Activated naive CD4-positive, alpha-beta T cell (primary cell): ENCODE measurements at places on chromosomes 4 and X.
A peak's percentile ranks its signal among the peaks of the same experiment; 100 is the strongest.

- DNase-seq = no peak
Observed at GRCh38 chr4:830601-831482, 4.9 kb upstream of the CPLX1 start.

- no peak for DNase-seq
Observed at GRCh38 chr4:78846258-78846657, 70.1 kb downstream of the BMP2K start.

- no peak for DNase-seq
Observed at GRCh38 chr4:111433441-111433840, 711.8 kb upstream of the FAM241A start.

GRCh38 chr4:72557021-72557420 is 12.0 kb downstream of the ADAMTS3 start:
- no peak for DNase-seq

DNA sequence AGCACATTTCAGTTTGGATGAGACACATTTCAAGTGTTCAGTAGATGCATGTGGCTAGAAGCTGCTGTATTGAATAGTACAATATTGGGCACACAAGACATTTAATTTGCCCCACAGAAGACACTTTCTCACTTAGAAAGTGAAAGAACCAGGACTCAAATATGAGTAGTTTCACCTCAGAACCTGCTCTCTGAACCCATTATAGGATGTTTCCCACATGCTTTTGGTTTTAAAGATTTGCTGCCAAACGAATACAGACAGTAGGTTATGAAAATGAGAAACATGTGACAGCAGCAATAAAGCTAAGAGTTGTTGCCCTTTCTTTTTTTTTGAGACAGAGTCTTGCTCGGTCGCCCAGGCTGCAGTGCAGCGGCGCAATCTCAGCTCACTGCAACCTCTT is 32.3 kb downstream of the C4orf54 start:
- DNase-seq = no peak

- DNase-seq = no peak
Observed at GRCh38 chr4:2489841-2490552, 21.1 kb downstream of the RNF4 start.

- no peak for DNase-seq
Observed at GRCh38 chrX:142549923-142550322, 344.8 kb upstream of the MAGEC2 start.

GRCh38 chr4:75919920-75920319 is 17.7 kb upstream of the PPEF2 start:
- DNase-seq = no peak

DNA sequence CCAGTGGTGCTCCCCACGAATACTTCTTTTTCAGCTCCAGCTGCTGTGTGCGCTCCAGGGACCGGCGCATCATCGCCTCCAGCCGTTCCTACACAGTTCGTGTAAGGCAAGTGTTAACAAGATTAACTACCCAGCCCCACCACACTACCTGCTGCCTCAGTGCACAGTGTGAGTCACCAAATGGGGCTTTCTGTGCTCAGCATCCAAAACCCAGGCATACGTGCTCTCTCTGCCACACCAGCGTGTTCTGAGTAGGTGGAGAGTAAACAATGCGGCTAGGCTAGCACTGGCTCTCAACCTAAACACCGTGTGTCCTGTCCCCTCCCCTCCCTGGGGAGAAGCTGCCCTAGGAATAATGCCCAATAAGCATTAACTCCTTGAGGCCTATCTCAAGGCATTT is 60.0 kb downstream of the MAP7D2 start:
- DNase-seq = no peak

DNA sequence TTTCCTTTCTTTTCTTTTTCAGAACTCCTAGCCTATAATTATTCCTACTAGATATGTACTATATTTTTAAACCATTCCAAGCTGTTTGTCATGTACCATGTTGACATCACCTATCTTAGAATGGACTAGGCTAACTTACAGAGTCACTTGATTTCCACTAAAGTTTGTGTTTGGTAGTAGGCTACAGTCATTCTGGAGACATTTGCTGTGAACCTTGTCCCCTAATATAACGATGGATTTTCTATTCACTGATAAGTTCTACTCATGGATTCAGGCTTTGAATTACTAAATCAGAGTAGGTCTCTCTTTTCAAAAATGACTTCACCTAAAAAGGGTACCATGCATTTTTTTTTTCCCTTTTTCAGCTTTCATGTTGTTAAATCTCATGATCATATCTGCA is 93.4 kb downstream of the PHEX start:
- no peak for DNase-seq

DNA sequence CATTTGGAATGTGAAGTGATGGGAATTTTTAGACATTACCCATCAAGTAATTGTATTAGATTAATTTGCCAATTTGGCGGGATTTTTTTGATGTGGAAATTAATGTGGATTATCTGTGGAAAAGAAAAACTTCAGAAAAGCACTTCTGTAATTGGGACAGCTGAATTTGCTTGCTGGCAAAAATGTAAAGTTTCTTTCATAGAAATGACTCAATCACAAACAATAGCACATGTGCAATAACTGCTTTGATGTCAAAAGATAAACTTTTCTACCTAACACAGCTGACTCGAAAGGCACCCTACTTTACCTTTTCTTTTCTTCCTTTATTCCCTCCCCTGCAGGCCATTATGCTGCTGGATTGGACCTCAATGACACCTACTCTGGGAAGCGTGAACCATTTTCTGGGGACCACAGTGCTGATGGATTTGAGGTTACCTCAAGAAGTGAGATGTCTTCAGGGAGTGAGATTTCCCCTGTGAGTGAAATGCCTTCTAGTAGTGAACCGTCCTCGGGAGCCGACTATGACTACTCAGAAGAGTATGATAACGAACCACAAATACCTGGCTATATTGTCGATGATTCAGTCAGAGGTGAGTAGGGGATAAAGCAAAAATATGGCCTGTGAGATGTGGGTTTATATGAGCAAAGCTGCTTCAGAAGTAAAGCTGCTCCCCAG is 1.4 kb downstream of the AREG start:
- DNase-seq = no peak

GRCh38 chr4:52711834-52712250 is 39.4 kb downstream of the ERVMER34-1 start:
- DNase-seq = no peak

- DNase-seq = no peak
Observed at GRCh38 chrX:136861877-136862276, 18.6 kb downstream of the RBMX start.

GRCh38 chr4:124526331-124526730 is 186.2 kb downstream of the ANKRD50 start:
- DNase-seq = no peak

- no peak for DNase-seq
Observed at GRCh38 chr4:20857081-20857480, 156.8 kb downstream of the PACRGL start.

- no peak for DNase-seq
Observed at GRCh38 chrX:40244980-40245379, 147.2 kb upstream of the BCOR start.

- no peak for DNase-seq
Observed at GRCh38 chr4:94758700-94759399, 1.1 kb downstream of the BMPR1B start.

DNA sequence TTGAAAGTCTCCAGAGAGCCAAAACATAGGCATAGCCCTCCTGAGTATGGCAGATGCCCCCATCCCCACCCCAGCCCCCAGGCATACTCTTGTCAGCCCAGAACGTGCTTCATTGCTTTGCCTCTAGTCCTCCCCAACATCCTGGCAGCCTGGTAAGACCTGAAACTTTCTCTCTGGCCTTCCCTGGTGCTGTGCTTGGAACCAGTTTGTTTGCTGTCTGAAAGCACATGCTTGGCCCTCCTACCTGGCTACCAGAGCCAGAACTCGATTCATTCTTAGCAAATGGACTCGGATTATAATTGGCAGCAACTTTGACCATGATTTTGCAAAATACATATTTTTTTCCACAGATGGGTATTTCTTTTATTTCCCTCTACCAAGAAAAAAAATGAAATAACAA is 248.1 kb downstream of the USP46 start:
- no peak for DNase-seq

GRCh38 chrX:46408553-46409407 is 136.4 kb downstream of the ZNF674 start:
- peak; percentile 65 for DNase-seq

- no peak for DNase-seq
Observed at GRCh38 chrX:4043951-4044350, 330.5 kb upstream of the PRKX start.

DNA sequence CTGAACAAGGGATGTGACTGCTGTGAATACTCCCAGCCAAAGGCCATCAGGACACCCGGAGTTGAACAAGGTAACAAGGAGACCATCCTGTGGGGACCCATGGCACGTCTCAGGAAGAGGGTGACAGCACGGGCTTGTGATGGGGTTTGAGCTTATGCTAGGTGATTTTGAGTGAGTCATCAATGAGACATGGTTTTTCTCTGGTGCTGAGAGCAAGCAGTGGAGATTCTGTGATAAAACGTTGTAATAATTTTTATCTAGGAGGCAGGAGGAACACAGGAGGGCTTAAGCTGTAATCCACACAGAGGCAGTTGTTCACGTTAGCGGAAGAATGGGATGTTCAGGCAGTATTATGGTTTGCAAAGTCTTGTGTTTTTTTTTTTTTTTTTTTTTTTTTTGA is 36.0 kb downstream of the TRIML1 start:
- DNase-seq = no peak

GRCh38 chr4:79413032-79413885 is 5.2 kb upstream of the GK2 start:
- no peak for DNase-seq

DNA sequence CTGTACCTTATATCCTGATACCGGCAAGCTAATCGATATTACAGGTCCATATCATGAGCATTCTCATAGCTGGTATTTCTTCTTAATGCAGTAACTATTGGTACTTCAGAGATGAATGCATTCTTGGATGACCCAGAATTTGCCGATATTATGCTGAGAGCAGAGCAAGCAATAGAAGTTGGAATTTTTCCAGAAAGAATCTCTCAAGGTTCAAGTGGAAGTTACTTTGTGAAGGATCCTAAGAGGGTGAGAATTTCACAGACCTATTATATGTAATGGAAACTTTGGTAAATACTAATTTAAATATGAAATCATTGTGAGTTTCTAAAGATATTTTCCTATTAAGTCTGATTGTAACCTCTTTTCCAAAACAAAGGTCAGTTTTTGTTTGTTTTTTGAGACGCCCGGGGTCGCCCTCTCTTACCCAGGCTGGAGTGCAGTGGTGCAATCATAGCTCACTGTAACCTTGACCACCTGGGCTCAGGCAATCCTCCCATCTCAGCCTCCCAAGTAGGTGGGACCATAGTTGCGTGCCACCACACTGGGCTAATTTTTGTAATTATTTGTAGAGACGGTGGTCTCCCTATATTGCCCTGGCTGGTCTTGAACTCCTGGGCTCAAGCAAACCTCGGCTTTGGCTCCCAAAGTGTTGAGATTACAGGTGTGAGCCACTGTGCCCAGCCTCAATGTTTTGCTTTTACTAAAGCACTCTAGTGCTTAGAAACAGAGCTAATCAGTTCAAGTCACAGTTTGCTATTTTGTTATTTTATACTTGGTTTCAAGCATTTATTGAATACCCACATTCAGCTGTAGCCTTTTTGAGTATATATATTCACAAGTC is 18.6 kb downstream of the PI4K2B start:
- no peak for DNase-seq

DNA sequence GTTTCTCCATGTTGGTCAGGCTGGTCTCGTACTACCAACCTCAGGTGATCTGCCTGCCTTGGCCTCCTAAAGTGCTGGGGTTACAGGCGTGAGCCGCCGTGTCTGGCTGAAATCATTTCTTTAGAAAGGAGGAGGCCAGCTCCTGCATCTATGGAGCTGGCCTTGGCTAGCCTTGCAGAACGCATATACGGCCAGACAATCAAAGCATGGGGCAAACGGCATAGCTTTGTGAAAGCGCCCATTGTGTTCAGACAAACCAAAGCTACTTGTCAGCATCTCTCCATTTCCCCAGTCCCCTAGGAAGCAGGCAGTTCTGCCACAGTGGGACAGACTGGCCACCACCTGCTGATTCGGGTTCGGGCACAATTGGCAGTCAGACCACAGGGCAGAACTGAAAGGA is 48.9 kb upstream of the IQSEC2 start:
- DNase-seq = no peak

GRCh38 chrX:132090403-132091159 is 37.2 kb downstream of the FRMD7 start:
- no peak for DNase-seq

DNA sequence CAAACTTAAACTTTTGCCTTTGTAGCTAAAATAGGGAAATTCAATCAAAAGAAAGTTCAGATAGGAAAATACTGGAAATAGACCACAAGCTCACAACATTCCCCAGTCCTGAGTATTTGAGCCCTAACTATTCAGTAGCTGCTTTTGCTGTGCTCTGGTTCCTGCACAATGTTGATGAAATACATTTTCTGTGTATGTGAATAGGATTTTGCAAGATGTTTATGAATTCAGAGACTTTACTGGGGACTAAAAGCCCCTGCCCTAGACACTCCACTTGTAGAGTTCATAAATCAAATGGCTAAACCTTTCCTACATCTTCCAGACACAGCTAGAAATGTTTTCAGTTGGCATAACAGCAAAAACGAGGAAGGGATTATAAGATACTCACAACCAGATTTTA is 105.9 kb downstream of the FBXO8 start:
- no peak for DNase-seq

- DNase-seq = no peak
Observed at GRCh38 chr4:102505708-102506107, 4.5 kb downstream of the NFKB1 start.

- DNase-seq = no peak
Observed at GRCh38 chrX:18698737-18699650, 8.5 kb upstream of the PPEF1 start.

GRCh38 chr4:129804461-129804981 is 708.6 kb downstream of the C4orf33 start:
- no peak for DNase-seq
